CD8-positive, alpha-beta memory T cell (primary cell): ENCODE measurements at places on chromosomes 12 and 14. TPM values are rescaled to one million over a fixed set of nuclear protein-coding genes. Genes with fewer than 3 reads are reported as not detected.
A peak's percentile ranks its signal among the peaks of the same experiment; 100 is the strongest.

The EML1 gene
- total RNA-seq: 1.3 TPM

The TEX22 gene
- 1.4 TPM for total RNA-seq

The OR4N5 gene
- not detected for total RNA-seq

The GRIN2B gene
- total RNA-seq: not detected

The FOXM1 gene
- 67.5 TPM for total RNA-seq

The WIF1 gene
- not detected for total RNA-seq

The HAL gene
- 0.09 TPM for total RNA-seq

The CCDC197 gene
- total RNA-seq: not detected

DNA sequence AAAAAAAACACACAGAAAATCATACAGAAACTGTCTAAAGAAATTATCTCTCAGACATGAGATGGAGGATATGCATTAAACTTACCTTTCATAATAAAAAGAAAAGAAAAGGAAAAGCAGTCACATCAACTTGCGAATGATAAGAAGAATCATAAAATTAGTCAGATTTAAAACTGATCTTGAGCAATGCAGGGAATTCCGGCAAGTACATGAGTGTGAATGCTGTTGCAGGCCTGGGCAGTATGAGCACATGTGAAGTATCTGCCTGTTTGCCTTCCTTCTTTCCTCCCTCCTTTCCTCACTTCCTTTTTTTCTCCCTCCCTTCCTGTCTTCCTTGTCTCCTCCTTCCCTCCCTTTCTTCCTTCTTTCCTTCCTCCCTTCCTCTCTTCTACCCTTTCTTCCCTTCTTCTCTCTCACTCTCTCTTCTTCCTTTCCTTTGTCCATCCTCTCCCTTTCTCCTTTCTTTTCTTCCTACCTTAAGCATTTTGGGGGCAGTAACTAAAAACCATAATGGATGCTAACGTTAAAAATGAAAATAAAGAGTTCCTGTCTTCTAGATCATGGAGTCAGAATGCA lies 38.5 kb upstream of the SLC6A15 start:
- H3K4me1 ChIP-seq: no peaks in the 10 kb centered on the region
- no peaks in the 10 kb centered on the region for H3K27me3 ChIP-seq
- H3K36me3 ChIP-seq: no peaks in the 10 kb centered on the region
- no peak overlapping the region for H3K4me3 ChIP-seq

DNA sequence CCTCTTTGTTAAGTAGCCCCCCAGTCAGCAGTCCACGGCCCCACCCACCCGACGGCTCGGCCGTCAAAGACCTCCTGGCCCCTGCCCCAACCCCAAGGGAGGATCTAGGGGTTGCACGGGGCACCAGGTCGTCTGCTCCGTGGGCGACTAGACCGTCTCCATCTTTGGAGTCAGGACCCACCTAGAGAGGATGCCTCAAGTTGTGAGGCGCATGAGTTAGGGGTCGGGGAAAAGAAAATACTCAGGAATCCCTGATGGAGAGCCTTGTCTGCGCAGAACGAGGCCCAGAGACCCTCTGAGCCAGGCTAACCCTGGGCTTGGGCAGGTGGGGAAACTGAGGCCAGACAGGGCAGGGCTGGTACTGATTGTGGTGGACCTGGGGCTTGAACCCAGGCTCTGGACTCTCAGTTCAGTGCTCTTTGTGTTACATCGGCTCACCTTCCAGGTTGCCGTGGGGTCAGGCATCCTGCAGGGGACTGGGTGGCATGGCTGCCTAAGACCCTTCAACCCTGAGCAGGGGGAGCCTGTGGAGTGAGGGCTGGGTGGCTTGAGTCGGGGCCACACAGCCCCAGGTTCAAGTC lies 839 bp downstream of the OTUB2 start:
- H3K27me3 ChIP-seq: no peaks in the 10 kb centered on the region
- H3K27ac ChIP-seq: no peak overlapping the region
- peak overlapping the region; percentile 57 for H3K4me3 ChIP-seq
- no peaks in the 10 kb centered on the region for H3K36me3 ChIP-seq
- DNase-seq: no peak

GRCh38 chr14:55805250-55805649 lies 225.2 kb downstream of the KTN1 start:
- H3K4me3 ChIP-seq: no peak overlapping the region
- no peaks in the 10 kb centered on the region for H3K27me3 ChIP-seq
- H3K27ac ChIP-seq: no peak overlapping the region
- no peaks in the 10 kb centered on the region for H3K36me3 ChIP-seq
- DNase-seq: no peak
- H3K4me1 ChIP-seq: peaks cover 32% of the 10 kb centered on the region

GRCh38 chr12:47863467-47863866 lies 41.3 kb downstream of the VDR start:
- H3K36me3 ChIP-seq: no peaks in the 10 kb centered on the region
- no peak overlapping the region for H3K4me3 ChIP-seq
- DNase-seq: no peak
- no peaks in the 10 kb centered on the region for H3K27me3 ChIP-seq

DNA sequence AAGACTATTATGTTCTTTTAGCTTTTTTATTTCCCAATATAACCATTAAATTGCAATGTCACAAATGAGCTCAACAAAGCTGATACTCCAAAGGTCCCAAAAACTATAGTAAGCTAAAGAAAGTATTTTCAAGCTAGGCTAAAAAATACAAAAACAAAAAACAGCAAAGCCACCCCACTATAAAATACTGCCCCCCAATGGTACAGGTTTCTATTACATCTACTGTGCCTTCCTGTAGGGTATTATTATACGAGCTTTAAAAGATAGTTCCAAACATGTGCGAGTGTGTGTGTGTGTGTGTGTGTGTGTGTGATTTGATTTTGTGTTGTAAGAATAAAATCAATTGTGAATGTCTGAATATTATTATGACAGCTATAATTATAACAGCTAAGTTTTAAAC lies 1.1 kb downstream of the IFNG start:
- H3K4me1 ChIP-seq: peaks cover 18% of the 10 kb centered on the region
- H3K27ac ChIP-seq: no peak overlapping the region
- no peaks in the 10 kb centered on the region for H3K27me3 ChIP-seq
- no peak for DNase-seq

GRCh38 chr12:5031242-5031641 lies 12.4 kb upstream of the KCNA5 start:
- H3K36me3 ChIP-seq: no peaks in the 10 kb centered on the region
- DNase-seq: no peak
- H3K4me1 ChIP-seq: no peaks in the 10 kb centered on the region
- H3K4me3 ChIP-seq: no peak overlapping the region
- H3K27me3 ChIP-seq: peaks cover 3% of the 10 kb centered on the region

GRCh38 chr14:59217011-59217410 lies 28.5 kb downstream of the DAAM1 start:
- H3K27me3 ChIP-seq: no peaks in the 10 kb centered on the region
- no peak overlapping the region for H3K27ac ChIP-seq
- H3K4me3 ChIP-seq: no peak overlapping the region
- DNase-seq: no peak
- H3K36me3 ChIP-seq: no peaks in the 10 kb centered on the region
- H3K4me1 ChIP-seq: no peaks in the 10 kb centered on the region

- no peaks in the 10 kb centered on the region for H3K27me3 ChIP-seq
- no peaks in the 10 kb centered on the region for H3K4me1 ChIP-seq
- H3K36me3 ChIP-seq: no peaks in the 10 kb centered on the region
Measured at GRCh38 chr12:99311373-99311772, 336.2 kb upstream of the GARIN6 start.

GRCh38 chr12:12839003-12839395 lies 25.9 kb downstream of the DDX47 start:
- H3K27ac ChIP-seq: no peak overlapping the region
- DNase-seq: peak; percentile 6
- peaks cover 3% of the 10 kb centered on the region for H3K36me3 ChIP-seq
- H3K4me1 ChIP-seq: peaks cover 8% of the 10 kb centered on the region
- no peak overlapping the region for H3K4me3 ChIP-seq
- H3K27me3 ChIP-seq: no peaks in the 10 kb centered on the region

DNA sequence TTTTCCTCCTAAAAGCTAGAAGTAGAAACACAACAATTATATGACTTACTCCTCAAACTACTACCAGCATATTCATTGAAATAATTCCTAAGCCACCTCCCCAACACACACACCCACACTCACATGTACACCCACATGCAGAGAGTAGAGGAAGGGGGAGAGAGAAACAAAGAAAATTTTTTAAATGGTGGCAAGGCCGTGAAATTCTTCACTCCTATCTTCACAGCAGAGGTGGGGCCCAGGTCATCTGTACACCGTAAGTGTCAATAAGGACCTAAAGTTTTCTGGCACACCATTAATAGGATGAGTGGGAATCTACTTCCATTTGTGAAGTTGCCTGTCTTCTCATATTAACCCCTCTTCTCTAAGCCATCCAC lies 73.9 kb upstream of the EGLN3 start:
- H3K27me3 ChIP-seq: no peaks in the 10 kb centered on the region
- H3K27ac ChIP-seq: no peak overlapping the region
- H3K4me3 ChIP-seq: no peak overlapping the region
- H3K36me3 ChIP-seq: no peaks in the 10 kb centered on the region

- no peak overlapping the region for H3K4me3 ChIP-seq
- H3K36me3 ChIP-seq: no peaks in the 10 kb centered on the region
- no peaks in the 10 kb centered on the region for H3K4me1 ChIP-seq
- no peak for DNase-seq
- H3K27me3 ChIP-seq: no peaks in the 10 kb centered on the region
Measured at GRCh38 chr12:29698756-29699155, 85.0 kb downstream of the TMTC1 start.

- no peaks in the 10 kb centered on the region for H3K36me3 ChIP-seq
- no peak for DNase-seq
- H3K27me3 ChIP-seq: no peaks in the 10 kb centered on the region
- no peak overlapping the region for H3K27ac ChIP-seq
Measured at GRCh38 chr12:91250273-91250665, 67.7 kb upstream of the DCN start.

GRCh38 chr12:103956509-103957027 lies 9.1 kb upstream of the TDG start:
- H3K27me3 ChIP-seq: no peaks in the 10 kb centered on the region
- peaks cover 14% of the 10 kb centered on the region for H3K4me1 ChIP-seq
- peak overlapping the region; percentile 71 for H3K4me3 ChIP-seq
- peaks cover 14% of the 10 kb centered on the region for H3K36me3 ChIP-seq

GRCh38 chr12:128818065-128819022 lies 5.4 kb downstream of the SLC15A4 start:
- no peak overlapping the region for H3K4me3 ChIP-seq
- H3K27ac ChIP-seq: no peak overlapping the region
- DNase-seq: no peak
- H3K36me3 ChIP-seq: peaks cover 24% of the 10 kb centered on the region
- H3K27me3 ChIP-seq: no peaks in the 10 kb centered on the region
- H3K4me1 ChIP-seq: peaks cover 48% of the 10 kb centered on the region

GRCh38 chr14:77485256-77485655 lies 13.4 kb downstream of the ISM2 start:
- no peaks in the 10 kb centered on the region for H3K27me3 ChIP-seq
- H3K36me3 ChIP-seq: no peaks in the 10 kb centered on the region
- no peak overlapping the region for H3K4me3 ChIP-seq

- DNase-seq: peak; percentile 68
- H3K27ac ChIP-seq: no peak overlapping the region
- H3K36me3 ChIP-seq: no peaks in the 10 kb centered on the region
- peaks cover 4% of the 10 kb centered on the region for H3K4me1 ChIP-seq
- no peaks in the 10 kb centered on the region for H3K27me3 ChIP-seq
- peak overlapping the region; percentile 28 for H3K4me3 ChIP-seq
Measured at GRCh38 chr14:21557084-21557901, 22.6 kb downstream of the OR10G3 start.

DNA sequence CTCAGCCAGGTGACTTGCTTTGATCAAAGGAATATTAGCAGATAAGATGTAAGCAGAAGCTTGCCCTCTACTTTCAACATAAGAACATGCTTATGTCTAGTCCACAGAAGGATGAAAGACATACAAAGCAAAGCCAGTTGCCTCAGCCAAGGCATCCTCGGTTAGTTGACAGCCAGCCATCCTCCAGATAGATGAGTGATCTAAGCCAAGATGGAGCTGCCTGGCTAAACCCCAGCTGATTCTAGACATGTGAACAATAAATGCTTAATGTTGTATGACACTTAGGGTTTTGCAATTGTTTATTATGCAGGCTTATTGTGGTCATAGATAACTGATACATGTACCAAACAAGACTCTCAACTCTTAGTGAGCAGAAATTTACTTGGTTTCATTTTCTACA lies 157.6 kb upstream of the TMTC2 start:
- no peak overlapping the region for H3K27ac ChIP-seq
- no peaks in the 10 kb centered on the region for H3K36me3 ChIP-seq
- peaks cover 5% of the 10 kb centered on the region for H3K27me3 ChIP-seq
- no peak overlapping the region for H3K4me3 ChIP-seq

DNA sequence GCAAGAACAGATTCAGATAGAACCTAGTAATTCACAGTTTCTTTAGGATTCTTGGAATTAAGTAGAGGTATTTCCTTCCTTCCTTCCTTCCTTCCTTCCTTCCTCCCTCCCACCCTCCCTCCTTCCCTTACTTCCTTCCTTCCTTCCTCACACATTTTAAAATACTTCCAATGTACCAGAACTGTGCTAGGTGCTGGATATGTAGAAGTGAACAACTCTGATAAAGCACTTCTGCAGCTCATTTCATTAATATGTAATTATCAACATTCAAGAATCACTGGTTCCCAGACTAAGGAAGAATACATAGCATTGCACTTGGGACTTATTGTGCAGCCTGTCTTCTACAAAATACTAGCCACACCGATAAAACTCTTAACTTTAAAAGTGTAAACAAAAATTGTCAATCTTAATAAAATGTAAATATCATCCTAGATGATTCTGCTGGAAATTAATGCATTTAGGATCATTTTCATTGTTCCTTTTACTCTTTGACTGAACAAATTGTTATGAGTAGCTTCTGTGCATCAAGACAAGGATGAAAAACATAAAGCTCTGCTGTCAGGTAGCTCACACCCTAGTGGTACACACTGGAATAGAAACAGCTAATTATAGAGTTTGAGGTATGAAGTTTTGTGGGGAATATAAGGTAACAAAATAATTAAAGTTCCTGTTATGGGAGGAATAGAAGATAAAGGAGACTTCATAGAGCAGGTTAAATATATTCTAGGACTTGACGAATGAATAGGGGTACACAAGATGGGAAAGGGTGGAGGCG lies 99.9 kb upstream of the MYF6 start:
- no peaks in the 10 kb centered on the region for H3K36me3 ChIP-seq
- no peak overlapping the region for H3K27ac ChIP-seq
- H3K4me3 ChIP-seq: no peak overlapping the region
- DNase-seq: no peak
- no peaks in the 10 kb centered on the region for H3K4me1 ChIP-seq

DNA sequence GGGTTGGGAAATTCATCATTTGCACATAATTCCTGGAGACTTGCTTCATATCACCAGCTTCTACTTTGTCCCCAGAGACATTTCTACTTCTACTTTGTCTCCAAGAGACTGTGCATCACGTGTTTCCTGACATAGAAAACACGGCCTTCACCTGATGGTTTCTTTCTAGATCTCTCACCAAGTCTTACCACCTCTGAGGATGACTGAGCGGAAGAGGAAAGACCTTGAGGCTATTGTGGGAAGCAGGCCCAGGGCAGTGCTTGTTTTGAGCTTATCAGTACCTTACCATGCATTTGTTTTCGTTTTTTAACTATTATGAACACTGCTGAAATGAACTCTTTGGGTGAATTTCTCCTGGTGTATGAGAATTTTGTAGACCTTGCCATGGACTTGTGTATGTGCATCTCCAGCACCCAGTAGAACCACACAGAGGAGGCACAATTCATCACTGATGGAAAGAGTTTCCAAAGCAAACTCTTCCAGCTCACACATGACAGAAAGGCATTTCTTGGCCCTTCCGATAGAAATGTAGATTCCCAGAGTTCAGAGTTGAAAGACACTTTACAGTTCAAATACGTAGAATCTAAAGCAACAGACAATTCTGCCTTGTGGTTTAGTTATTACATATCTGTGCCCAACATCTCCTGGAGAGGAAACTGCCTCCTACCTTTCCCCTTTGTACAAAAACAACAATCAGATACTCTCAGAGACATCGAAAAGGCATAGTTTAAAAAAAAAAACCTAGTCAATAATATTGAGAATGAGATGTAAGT lies 434.7 kb downstream of the FUT8 start:
- peaks cover 91% of the 10 kb centered on the region for H3K4me1 ChIP-seq
- H3K4me3 ChIP-seq: peak overlapping the region; percentile 51
- peak overlapping the region; percentile 28 for H3K27ac ChIP-seq
- DNase-seq: peak; percentile 45
